ENCODE measurements at places on chromosomes 1 and 21. TPM values are rescaled to one million over a fixed set of nuclear protein-coding genes. Genes with fewer than 3 reads are reported as not detected.

Gene CLCA4
- total RNA-seq: 2.6 TPM

DNA sequence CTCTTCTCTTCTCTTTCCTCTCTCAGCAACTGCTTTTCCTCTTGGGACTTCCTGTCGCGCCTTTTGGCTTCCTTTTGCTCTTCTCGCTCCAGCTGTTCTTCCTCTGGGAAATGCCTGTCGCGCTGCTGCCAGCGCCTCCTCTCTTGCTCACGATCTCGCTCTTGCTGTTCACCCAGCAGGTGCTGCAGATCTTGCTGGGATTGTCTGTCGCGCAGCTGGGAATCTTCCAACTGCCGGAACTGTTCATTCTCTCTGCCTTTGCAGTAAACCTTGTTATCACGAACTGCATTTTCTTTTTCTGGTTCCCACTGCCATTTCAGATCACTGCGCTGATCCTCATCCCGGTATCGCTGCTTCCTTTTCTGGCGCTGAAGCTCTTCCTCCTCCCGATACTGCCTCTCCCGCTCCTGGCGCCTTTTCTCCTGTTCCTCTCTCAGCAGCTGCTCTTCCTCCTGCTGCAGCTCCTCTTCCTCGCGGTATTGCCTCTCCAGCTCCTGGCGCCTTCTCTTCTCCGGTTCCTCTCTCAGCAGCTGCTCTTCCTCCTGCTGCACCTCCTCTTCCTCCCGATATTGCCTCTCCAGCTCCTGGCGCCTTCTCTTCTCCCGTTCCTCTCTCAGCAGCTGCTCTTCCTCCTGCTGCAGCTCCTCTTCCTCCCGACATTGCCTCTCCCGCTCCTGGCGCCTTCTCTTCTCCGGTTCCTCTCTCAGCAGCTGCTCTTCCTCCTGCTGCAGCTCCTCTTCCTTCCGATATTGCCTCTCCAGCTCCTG is 5.8 kb downstream of the TCHH start:
- H3K36me3 ChIP-seq: no peaks in the 10 kb centered on the region
- peaks cover 96% of the 10 kb centered on the region for H3K27me3 ChIP-seq
- no peaks in the 10 kb centered on the region for H3K4me1 ChIP-seq
- no peak overlapping the region for H3K27ac ChIP-seq

- H3K27me3 ChIP-seq: no peaks in the 10 kb centered on the region
- H3K4me1 ChIP-seq: no peaks in the 10 kb centered on the region
- H3K4me3 ChIP-seq: no peak overlapping the region
- H3K36me3 ChIP-seq: no peaks in the 10 kb centered on the region
- no peak overlapping the region for H3K27ac ChIP-seq
These were observed 205.8 kb upstream of the PLXNA2 start for GRCh38 chr1:208449951-208450350.

- no peak overlapping the region for H3K4me3 ChIP-seq
- no peak overlapping the region for H3K27ac ChIP-seq
- H3K36me3 ChIP-seq: no peaks in the 10 kb centered on the region
- no peaks in the 10 kb centered on the region for H3K27me3 ChIP-seq
- no peak for DNase-seq
These were observed 76.2 kb upstream of the VAMP3 start for GRCh38 chr1:7694600-7695496.

DNA sequence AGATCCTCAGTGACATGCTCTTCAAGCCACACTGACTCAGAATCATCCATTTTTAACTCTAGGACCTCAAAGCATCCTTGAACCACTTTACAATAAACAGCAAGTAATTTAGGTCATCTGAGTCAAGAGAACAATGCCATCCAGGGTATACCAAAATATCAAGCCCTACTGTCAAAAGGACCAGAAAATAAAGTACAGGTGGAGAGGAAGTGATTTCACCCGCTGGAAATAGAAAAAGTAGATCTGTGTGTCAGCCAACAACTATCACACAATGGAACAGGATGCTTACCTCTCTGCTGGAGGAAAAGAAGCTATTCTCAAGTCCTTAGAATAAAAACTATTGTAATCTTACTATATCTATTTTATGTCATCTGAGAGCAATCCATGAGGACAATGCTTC is 37.0 kb downstream of the RERE start:
- no peaks in the 10 kb centered on the region for H3K36me3 ChIP-seq
- DNase-seq: no peak
- H3K4me1 ChIP-seq: no peaks in the 10 kb centered on the region
- H3K27me3 ChIP-seq: no peaks in the 10 kb centered on the region
- H3K27ac ChIP-seq: no peak overlapping the region

DNA sequence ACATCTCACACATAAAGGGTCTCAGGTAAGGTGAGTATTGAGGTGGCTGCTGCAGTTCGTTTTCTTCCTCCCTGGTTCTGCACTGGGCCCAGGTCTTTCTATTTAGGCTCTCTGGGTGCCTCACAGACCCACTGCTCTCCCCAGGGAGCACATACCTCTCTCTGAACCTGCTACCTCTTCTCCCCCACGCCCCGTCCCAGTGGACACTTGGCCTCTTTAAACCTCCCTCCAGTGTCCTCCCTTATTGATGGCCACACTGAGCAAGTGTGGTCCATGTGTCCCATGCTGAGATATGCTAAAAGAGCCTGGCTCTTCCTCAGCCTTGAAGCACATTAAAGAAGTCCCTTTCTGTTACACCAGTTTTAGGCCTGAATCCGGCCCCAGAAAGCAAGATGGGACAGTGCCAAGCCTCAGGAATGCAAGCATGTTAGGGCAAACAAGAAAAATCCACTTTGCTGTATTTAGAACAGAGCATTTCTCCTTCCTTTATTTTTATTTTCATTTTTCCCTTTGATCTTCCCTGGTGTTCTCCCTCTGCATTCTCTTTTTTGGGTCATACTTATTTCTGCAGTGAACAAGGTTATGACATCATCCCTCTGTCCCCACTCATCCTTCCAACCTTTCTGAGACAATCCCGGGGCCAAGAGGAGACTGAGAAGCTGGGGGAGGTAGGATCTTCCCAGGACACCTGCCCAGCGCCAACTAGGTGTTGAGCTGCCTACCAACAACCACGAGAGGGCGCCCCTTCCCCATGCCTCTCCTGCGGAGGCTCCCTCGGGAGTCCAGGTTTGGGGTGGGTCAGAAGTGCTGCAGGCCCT is 5.0 kb upstream of the CHI3L2 start:
- H3K4me1 ChIP-seq: peaks cover 7% of the 10 kb centered on the region
- no peaks in the 10 kb centered on the region for H3K27me3 ChIP-seq
- peak overlapping the region; percentile 48 for H3K27ac ChIP-seq
- H3K4me3 ChIP-seq: no peak overlapping the region

Gene EDARADD
- total RNA-seq: 0.32 TPM

Gene RALGPS2
- 45.2 TPM for total RNA-seq

- no peaks in the 10 kb centered on the region for H3K27me3 ChIP-seq
- H3K36me3 ChIP-seq: no peaks in the 10 kb centered on the region
- no peak for DNase-seq
- no peak overlapping the region for H3K27ac ChIP-seq
- H3K4me3 ChIP-seq: no peak overlapping the region
These were observed 5.3 kb upstream of the PRRC2C start for GRCh38 chr1:171480035-171480434.

GRCh38 chr21:26956813-26957212 is 10.1 kb downstream of the ADAMTS5 start:
- no peak overlapping the region for H3K27ac ChIP-seq
- DNase-seq: no peak
- H3K27me3 ChIP-seq: no peaks in the 10 kb centered on the region
- H3K4me1 ChIP-seq: no peaks in the 10 kb centered on the region
- no peaks in the 10 kb centered on the region for H3K36me3 ChIP-seq
- H3K4me3 ChIP-seq: no peak overlapping the region

DNA sequence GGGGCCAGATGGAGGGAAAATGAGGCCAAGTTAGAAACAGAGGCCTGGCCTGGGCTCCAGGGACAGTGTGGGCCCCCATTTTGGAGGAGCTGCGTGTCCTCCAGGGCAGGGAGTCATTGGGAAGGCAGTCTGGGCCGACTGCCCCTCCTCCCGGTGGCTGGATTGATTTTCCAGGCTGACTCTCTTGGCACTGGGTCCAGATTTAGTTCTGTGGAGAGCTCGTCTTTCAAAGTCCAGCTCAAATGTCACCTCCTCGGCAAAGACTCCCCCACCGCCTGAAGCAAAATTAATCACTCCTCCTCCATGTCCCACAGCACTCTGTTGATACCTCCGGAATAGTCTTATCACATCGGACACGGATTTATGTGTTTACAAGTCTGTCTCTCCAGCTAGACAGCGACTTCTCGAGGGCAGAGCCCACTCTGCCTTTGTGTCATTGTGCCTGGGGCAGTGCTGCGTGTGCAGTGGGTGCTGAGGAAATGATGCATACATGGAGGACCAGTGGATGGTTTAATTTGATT is 175.1 kb downstream of the CAMTA1 start:
- H3K4me3 ChIP-seq: no peak overlapping the region
- no peak overlapping the region for H3K27ac ChIP-seq
- no peaks in the 10 kb centered on the region for H3K4me1 ChIP-seq
- H3K27me3 ChIP-seq: no peaks in the 10 kb centered on the region

GRCh38 chr1:239276051-239276450 is 110.3 kb upstream of the CHRM3 start:
- no peaks in the 10 kb centered on the region for H3K27me3 ChIP-seq
- no peak overlapping the region for H3K4me3 ChIP-seq
- H3K36me3 ChIP-seq: no peaks in the 10 kb centered on the region
- no peak overlapping the region for H3K27ac ChIP-seq
- no peak for DNase-seq
- no peaks in the 10 kb centered on the region for H3K4me1 ChIP-seq

GRCh38 chr21:41526478-41527087 is 18.6 kb upstream of the TMPRSS2 start:
- no peak overlapping the region for H3K27ac ChIP-seq
- no peaks in the 10 kb centered on the region for H3K27me3 ChIP-seq
- H3K4me3 ChIP-seq: no peak overlapping the region
- no peak for DNase-seq

Gene WNT3A
- total RNA-seq: 0.29 TPM

- no peaks in the 10 kb centered on the region for H3K36me3 ChIP-seq
- H3K4me3 ChIP-seq: no peak overlapping the region
- no peak for DNase-seq
- H3K4me1 ChIP-seq: no peaks in the 10 kb centered on the region
- no peaks in the 10 kb centered on the region for H3K27me3 ChIP-seq
These were observed 337.8 kb upstream of the DAB1 start for GRCh38 chr1:57761628-57762027.

- no peak overlapping the region for H3K4me3 ChIP-seq
- no peaks in the 10 kb centered on the region for H3K36me3 ChIP-seq
- no peak overlapping the region for H3K27ac ChIP-seq
These were observed 354.6 kb downstream of the SEC16B start for GRCh38 chr1:177615251-177615650.

DNA sequence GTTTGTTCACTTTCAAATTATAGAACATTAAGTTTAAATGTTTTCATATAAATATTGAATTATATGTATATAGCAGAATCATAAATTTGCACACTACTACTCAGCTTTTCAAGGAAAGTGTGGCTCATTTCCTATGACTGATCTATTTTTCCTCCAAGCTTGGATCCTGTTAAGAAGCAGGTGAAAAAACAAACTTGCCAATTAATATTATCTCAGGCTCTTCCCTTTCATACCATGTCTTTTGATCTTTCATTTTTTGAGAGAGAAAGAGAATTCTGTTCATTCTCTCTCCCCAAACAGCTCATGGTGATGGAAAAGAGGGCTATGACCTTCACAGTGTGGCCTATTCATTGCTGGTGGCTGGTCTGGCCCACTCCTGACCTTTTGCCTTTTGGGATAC is 43.7 kb downstream of the SEC16B start:
- H3K36me3 ChIP-seq: no peaks in the 10 kb centered on the region
- DNase-seq: no peak
- no peak overlapping the region for H3K27ac ChIP-seq
- no peaks in the 10 kb centered on the region for H3K27me3 ChIP-seq
- no peaks in the 10 kb centered on the region for H3K4me1 ChIP-seq
- H3K4me3 ChIP-seq: no peak overlapping the region

Gene TNFSF18
- total RNA-seq: not detected

Gene PIGC
- total RNA-seq: 39.2 TPM

GRCh38 chr1:6911974-6912373 is 126.7 kb downstream of the CAMTA1 start:
- H3K4me3 ChIP-seq: no peak overlapping the region
- no peaks in the 10 kb centered on the region for H3K36me3 ChIP-seq
- no peaks in the 10 kb centered on the region for H3K27me3 ChIP-seq
- no peak for DNase-seq

- no peaks in the 10 kb centered on the region for H3K36me3 ChIP-seq
- H3K4me1 ChIP-seq: peaks cover 11% of the 10 kb centered on the region
- no peaks in the 10 kb centered on the region for H3K27me3 ChIP-seq
- no peak overlapping the region for H3K4me3 ChIP-seq
- no peak for DNase-seq
These were observed 1.2 kb downstream of the TNFRSF18 start for GRCh38 chr1:1204998-1205768.

GRCh38 chr1:112637254-112638109 is 17.9 kb downstream of the CAPZA1 start:
- no peak for DNase-seq
- no peaks in the 10 kb centered on the region for H3K27me3 ChIP-seq
- H3K4me3 ChIP-seq: no peak overlapping the region
- no peaks in the 10 kb centered on the region for H3K36me3 ChIP-seq
- peak overlapping the region; percentile 54 for H3K27ac ChIP-seq

Gene FMO4
- total RNA-seq: 27.7 TPM

Gene MROH7
- 0.66 TPM for total RNA-seq
